ENCODE measurements at places on chromosomes 7 and 10.

DNA sequence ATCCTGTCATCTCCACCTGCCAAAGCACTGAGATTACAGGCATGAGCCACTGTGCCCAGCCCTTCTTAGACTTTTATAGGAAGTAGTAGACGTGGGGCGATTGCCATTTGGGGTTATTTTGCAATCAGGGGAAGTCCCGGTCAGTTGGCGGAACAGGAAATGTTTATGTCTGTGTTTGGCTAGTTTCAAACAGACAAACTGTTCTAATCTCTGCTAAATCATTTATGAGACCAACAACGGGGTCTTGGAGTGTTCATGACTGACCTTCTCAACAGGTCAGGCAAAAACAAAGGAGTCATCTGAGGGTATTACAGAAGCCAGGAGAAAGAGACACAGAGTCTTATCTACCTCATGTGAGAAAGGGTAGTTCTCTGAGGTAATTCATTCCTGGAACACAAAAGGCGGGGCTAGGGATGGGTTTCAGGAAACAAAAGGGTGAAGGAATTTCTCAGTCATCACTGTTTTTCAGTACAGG lies 6.6 kb upstream of the TPK1 start:
- DNase-seq = peak; percentile 28

DNA sequence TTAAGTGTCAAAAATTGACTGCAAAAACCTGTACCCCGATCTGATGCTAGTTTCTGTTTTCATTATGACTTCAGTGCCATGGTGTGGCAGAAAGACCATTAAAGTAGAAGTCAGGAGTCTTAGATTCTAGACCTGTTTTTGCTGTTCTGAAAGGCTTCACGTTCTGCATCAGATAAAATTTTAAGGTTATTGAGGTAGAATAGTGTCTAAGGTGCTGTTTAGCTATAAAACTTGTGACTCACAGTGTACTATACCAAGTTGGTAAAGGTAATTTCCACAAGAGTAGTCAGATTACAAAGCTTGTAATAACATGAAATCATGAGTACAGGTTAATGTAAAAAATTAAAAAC lies 38.6 kb downstream of the ZNRF2 start:
- DNase-seq = no peak

DNA sequence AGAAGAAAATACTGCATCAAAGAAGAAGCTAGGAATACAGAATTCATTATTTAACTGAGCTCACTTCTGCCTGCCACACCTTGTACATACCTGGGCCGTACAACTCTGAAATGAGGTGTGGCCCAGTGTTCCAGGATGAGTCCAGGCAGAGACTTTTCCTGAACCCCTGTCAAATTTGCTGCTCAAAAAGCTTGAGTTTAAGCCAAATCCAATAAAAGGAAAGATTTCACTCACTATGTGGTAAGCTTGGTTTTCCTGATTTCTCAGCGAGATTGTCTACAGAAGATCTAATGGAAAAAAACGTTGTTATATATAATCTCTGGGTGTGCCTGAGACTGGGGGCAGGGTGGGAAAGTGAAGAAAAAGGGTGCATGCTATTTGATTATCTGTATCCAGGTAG lies 72.1 kb upstream of the EGFR start:
- no peak for DNase-seq

DNA sequence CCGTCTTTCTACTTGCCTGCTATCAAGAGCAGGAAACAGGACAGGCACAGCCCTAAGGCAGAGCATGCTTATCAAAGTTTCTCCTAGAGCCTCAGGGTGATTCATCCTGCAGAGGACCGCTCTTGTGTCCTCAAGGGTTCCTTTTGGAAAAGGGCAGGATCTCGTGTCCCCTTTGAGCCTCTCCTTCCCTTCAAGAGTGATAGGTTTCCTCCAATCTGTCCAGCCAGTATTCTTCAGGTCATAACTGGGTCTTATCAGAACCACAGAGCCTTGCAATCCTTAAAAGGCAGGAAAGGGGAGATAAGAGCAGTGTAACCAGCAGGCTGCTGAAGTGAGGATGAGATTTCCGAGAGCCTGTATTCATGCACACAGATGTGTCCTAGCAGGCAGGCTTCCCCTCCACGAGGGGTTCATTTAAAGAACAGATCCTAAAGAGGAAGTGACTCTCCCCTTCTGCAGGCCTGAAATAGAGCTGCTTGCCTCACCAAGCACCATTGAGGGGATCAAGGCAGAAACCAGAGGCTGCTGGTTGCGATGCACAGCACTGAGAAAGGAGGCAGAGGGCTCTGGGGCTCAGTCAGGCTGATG lies 90.5 kb upstream of the SVIL start:
- DNase-seq = no peak

DNA sequence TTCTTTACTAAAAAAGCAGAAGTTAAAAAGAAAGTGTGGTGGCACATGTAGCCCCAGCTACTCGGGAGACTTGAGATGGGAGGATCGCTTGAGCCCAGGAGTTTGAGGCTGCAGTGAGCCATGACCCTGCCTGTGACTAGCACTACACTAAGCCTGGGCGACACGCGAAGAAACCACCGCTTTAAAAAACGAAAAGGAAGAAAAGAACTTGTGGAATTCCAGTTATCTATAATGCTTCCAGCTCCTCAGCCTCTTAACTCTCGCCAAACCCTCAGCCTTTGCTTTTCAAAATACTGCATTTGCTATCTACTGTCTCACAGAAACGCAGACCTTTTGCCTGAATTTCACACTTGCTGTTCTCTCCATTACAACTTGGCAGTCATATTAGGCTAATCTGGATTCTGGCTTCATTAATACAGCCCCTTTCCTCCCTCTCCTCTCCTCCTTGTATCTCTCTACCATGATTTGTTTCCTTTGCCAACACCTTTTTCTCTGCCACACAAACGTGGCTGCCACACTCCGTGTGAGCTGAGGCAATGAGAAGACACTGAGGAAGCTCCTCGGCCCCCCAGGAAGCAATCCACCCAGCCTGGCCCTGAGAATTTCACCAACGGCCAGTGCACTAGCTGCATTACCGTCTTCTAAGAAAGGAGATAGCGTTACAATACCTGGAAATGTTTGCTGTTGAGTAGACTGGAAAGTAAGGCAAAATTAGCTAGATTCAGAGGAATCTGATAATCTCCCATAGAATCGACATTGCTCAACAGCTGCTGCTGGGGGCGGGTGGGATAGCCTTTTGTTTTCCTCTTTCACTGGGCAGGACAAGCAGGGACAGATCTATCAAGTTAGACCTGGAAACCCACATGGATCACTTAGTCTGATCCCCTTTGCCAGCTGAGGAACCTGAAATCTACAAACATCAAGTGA lies 37.2 kb downstream of the CALML5 start:
- no peak for DNase-seq

DNA sequence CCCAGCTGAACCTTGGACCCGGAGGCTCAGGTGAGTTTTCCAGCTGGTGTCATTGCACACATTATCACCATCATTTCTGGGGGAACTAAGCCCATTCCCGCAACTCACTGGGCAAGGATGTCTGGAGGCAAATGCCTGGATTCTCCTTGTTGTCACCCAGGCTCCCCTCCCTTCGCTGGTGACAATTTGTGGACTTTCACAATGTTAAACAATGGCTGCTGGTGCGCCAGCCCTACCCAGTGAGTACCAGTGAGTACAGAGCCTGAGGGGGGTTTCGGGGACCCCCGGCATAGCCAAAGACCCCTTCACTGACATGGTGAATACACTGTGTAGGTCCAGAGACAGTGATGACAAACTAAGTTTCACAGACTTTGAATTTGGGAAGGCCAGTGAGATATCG lies 189.2 kb downstream of the ADARB2 start:
- no peak for DNase-seq

DNA sequence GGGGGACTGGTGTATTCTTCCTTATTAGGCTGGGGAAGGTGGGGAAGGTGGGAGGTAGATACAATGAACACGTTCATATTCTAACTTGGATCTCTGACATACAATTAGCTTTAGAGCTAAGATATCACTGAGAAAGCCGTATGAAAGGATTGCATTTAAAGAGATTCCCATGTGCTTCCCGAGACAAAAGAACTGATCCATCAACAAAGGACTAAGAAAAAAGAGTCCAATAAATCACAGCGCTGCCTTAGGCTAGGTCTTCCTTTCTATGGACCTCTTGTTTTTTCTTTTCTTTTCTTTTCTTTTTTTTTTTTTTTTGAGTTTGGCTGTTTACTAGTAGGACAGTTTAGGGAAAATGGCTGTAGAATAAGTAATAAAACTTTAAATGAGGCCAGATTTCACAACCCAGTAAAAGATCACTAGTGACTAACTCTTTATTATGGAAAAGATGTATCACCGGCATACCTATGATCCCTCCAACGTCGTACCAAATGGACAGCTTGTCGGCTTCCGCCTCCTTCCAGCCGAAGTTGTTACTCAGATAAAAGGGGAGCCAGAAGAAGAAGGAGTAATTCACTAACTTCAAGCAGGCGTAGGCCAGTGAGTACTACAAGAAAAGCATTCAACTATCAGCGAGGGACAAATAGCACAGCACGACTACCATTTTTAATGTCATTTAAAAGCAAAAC lies 50.0 kb downstream of the SLC37A3 start:
- DNase-seq = no peak

GRCh38 chr7:101140339-101140699 lies 13.4 kb downstream of the SERPINE1 start:
- no peak for DNase-seq

- no peak for DNase-seq
Observed at GRCh38 chr10:16741540-16741939, 75.7 kb downstream of the RSU1 start.

- no peak for DNase-seq
Observed at GRCh38 chr10:75367021-75367487, 34.5 kb downstream of the ZNF503 start.

GRCh38 chr7:2666155-2666554 lies 21.8 kb upstream of the AMZ1 start:
- DNase-seq = no peak

DNA sequence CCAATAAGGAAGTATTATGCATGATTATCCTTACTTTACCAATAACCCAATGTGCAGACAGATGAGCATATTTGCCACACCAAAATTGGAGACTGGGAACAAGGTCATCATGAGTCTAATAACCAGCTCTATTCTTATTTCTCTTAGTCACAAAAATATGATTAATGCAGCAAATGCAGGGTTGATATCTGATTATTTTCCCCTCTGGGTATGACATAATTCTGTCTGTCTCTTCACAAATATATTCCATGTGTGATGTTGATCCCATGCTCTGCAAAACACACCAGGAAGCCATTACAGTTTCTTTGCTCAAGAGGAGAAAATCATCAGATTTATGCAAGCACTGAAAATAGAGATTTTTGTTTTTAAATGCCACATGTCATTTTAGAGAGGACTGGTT lies 196.5 kb upstream of the DGKB start:
- DNase-seq = no peak
